EL (cell line): ENCODE measurements at places on chromosomes 7 and 10.

DNA sequence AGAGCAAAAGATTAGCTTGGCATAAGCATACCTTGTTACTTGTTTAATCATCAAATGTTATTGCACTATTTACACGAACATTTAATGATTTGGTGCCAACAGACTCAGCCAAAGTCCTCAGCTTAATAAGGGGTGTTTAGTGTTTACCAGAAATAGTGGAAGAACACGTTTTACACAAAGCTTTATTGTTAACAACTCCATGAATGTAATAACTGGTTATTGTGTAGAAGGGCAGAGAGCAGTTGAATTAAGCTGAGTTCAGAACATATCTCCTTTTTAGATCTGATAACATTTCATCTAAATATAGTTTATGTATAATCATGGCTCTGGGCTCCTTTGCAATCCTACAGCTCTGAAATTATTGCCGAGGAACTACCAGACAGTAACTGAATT, 99.1 kb downstream of the CABCOCO1 start:
- no peak for DNase-seq

DNA sequence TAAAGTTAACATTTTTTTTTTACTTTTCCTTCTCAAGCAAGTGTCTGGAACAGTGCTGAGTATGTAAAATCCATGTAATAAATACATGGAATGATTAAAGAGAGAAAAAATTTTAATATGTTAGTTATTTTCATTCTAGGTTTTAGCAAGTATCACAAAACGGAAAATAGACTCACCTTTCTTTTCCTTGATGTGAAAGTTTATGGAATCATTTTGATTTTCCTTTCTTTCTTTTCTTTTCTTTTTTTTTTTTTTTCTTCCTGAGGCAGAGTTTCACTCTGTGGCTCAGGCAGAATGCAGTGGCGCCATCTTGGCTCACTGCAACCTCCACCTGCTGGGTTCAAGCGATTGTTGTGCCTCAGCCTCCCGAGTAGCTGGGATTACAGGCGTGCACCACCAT, 28.1 kb downstream of the SMNDC1 start:
- no peak for DNase-seq

GRCh38 chr10:77636282-77636966, 1.2 kb downstream of the KCNMA1 start:
- DNase-seq, result peak; percentile 50

- no peak for DNase-seq
These were observed 72.3 kb downstream of the TNS3 start for GRCh38 chr7:47509571-47509970.
